ENCODE measurements at places on chromosomes 16 and 17.
A peak's percentile ranks its signal among the peaks of the same experiment; 100 is the strongest.

DNA sequence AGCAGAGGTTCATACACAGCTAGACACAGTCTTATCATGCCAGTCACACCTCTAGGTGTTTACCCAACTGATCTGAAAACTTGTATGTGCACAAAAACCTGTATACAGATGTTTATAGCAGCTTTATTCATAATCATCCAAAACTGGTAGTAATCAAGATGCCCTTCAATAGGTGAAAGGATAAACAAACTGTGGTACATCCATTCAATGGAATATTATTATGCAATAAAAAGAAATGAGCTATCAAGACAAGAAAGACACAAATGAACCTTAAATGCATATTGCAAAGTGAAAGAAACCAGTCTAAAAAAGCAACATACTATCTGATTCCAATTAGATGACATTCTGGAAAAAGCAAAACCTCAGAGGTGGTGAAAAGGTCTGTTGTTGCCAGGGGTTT lies 47.6 kb upstream of the CNEP1R1 start:
- DNase-seq: no peak

DNA sequence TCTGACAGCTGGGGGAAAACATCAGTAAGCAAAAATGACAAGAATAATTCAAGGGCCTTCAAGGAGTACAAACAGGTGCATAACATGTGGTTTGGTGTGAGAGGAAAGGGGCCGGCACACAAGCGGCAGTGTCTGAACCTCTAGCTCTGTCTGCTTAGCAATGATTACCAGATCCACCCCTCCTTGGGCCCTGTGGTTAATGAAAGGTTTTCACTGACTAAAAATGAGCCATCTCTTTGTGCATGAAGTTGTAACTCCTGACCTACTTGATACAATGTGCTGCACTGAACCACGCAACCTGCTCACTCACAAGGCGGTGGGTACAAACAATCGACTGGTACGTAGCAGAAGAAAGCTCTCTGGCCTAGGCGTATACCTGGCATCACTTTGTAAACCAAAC lies 15.1 kb downstream of the FAM117A start:
- DNase-seq: peak; percentile 78

DNA sequence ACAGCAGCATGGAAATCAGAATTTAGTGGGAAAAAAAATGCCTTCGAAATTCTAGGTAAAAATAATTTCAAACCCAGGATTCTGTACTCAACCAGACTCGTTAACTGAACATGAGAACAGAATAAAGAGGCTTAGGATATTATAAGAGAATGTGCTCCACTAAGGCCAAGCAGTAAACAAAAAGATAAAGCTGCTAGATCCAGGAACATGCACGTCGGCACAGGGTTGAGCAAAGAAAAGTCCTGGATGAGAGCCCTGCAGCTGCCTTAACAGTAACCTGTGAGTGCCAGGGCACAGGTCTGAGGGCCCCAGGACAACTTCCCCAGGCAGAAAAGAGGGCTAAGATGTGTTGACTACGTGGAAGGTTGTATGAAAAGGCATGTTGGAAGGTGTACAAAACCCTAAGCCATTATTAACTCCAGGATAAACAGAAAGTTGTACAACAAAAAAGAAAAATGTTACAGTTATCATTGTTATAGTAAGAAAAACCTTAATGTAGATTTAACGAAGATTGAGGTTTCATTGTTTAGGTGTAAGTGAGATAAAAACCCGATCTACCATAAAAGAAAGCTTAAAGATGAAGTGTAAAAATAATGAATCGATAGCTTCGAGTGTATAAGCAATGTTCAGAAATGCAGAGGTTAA lies 42.3 kb upstream of the RBFOX3 start:
- DNase-seq: no peak

DNA sequence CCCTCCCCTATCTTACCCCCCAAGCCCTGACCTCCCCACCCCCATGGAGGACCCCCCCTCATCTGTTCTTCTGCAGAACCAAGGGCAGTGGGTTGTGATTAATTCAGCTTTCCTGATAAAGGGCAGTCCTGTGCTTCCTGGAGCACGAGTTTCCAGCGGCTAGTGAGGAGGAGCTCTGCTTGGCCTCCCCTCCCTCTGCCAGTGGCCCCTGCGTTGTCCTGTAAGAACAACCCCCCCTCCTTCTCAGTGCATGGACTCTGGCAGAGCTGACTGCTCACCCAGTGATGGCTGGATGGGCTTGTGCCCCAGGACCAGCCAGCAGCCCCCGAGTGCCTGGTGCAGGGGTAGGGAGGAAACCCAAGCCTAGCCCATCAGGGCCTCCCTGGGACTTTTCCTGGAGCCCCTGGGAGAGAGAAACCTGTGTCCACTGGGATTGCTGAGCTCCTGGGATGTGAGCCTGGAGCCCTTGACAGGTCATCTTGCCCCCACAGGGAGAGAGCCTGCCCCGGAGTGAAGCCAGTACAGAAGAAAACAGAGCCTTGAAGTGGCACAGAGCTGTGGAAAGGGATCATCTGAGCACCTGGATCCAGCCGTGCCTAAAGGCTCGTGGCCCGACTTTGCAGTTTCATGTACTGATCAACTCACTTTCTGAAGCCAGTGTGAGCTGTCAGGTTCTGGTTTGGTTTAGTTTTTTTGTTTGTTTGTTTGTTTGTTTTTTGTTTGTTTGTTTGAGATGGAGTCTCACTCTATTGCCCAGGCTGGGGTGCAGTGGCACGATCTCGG lies 26.5 kb downstream of the MMP15 start:
- DNase-seq: no peak

- DNase-seq: no peak
Measured at GRCh38 chr17:373613-374230, 21.1 kb upstream of the RPH3AL start.

GRCh38 chr17:82547981-82548380 lies 28.4 kb downstream of the FOXK2 start:
- no peak for DNase-seq

- DNase-seq: no peak
Measured at GRCh38 chr17:46732160-46732559, 86.3 kb downstream of the WNT3 start.

DNA sequence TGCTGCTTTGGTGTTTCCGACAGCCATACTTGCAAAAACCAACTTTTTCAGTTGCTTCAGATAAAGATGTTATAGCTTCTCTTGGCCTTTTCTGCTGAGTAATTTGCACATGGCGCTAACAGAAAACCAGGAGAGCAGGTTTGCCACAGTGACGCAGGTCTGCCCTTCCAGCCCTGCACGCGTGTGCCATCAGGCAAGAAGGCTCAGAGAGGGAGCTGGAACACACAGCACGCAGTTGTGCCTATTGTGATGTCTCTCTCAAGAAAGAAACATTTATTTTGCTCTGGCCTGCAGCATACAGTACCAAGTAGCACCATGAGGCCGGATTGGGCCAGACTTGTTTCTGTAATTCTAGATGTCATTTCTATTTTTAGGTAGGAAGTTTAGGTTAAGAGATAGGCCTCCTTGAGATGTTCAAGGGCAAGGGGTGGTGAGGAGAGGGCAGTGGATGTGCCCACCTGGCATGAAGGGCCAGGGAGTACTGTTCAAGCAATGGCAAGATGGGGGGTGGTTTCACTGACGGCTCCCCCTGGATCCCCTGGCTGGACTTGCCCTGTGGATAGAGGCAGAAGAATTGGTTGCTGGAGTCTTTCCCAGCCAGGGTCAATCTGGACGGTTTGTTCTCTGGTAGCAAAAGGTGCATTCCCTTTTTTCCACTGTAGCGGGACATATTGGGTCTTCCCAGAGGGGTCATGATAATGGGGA lies 1.9 kb downstream of the CBX2 start:
- no peak for DNase-seq

- DNase-seq: no peak
Measured at GRCh38 chr17:46136820-46137219, 56.4 kb downstream of the KANSL1 start.

DNA sequence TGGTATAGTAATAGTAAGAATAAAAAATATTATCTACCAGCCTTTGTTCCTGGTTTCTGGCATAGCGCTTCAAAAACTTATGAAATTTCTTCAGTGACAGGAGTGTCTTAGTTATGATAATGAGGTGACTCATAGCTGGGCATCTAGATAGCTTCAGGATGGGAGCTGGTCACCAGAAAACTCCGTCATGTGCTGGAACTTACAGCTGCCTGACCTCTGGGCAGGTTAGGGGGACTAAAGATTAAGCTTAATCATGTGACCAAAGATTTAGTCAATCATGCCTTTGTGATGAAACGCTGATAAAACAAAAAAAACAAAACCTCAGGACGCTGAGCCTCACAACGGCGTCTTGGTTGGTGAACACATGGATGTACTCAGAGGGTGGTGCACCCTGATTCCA lies 154.2 kb downstream of the MYO1D start:
- no peak for DNase-seq

Measured in CD8-positive, alpha-beta T cell (primary cell).